GM06990 (cell line): ENCODE measurements at places on chromosomes 16 and 17.
A peak's percentile ranks its signal among the peaks of the same experiment; 100 is the strongest.

GRCh38 chr16:27489906-27490305 lies 59.8 kb downstream of the GTF3C1 start:
- DNase-seq, result no peak

DNA sequence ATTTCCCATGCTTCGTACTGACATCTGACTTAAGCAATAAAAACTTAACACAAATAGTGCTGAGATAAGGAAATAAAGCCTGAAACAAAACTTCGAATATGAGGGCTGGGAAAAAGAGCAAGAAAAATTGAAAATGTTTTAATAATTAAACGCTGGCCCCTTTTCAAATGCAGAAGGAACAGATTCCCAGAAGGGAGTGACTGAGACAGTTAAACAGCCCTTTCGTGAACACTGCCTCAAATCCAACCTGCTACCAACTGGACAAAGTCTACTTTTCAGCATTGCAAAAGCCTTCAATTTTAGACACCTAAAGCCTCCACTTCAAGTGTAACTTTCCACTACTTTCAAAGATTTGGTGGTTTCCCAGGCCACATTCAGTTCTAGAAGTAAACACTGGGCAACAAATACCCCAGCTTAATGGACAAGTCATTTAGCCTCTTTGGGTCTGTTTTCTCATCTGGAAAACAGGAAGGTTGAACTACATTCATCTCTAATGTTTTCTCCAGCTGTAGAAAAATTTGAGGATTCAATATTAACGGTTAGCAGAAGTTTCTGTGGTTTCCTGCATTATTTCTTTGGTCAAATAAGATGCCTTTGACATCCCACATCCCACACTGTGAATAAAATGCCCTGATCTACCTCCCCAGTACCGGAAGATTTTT lies 11.8 kb downstream of the RFFL start:
- no peak for DNase-seq

GRCh38 chr16:3252967-3253366 lies 3.5 kb downstream of the MEFV start:
- DNase-seq, result no peak

- peak; percentile 37 for DNase-seq
These were observed 19.7 kb upstream of the LRRC37A3 start for GRCh38 chr17:64938925-64939474.

GRCh38 chr17:28751600-28752366 lies 8.0 kb downstream of the TRAF4 start:
- no peak for DNase-seq

GRCh38 chr16:50742576-50743200 lies 802 bp downstream of the CYLD start:
- no peak for DNase-seq

DNA sequence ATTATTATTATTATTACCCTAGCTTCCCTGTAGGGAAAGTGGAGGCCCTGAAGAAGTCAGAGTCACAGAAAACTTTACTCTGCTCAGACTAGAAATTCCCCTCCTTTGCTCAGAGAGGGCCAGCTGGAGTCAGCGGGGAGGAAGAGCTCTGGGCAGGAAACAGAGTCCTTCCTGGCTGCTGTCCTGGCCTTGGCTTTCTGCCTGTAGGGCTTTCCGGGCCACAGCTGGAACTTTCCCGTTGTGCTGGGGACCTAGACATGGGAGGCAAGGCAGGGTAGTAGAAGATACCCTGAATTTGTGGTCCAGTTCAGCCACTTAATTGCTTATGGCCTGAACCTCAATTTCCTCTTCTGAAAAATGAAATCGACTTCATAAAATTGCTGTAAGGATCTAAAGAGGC lies 14.0 kb upstream of the CCL2 start:
- no peak for DNase-seq

DNA sequence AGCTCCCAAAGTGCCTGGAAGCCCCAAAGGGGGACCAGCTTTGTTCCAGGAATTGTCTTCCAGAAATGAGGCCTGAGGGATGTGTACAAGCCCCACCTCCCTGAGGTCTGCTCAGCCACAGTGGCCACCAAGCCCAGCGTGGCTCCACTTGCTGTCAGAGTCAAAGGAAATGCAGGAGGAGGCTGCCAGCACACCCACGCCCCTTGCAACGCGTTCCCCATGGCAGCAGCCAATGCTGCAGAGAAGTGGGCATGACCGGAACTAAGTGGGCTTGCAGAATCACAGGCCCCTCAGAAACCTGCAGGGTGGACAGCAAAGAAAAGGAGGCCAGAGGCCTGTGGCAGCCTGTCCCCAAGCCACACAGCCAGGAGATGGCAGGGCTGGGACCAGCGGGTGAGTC lies 320.8 kb downstream of the FOXL1 start:
- no peak for DNase-seq

- no peak for DNase-seq
These were observed 527 bp upstream of the UBE2Z start for GRCh38 chr17:48907713-48908046.

DNA sequence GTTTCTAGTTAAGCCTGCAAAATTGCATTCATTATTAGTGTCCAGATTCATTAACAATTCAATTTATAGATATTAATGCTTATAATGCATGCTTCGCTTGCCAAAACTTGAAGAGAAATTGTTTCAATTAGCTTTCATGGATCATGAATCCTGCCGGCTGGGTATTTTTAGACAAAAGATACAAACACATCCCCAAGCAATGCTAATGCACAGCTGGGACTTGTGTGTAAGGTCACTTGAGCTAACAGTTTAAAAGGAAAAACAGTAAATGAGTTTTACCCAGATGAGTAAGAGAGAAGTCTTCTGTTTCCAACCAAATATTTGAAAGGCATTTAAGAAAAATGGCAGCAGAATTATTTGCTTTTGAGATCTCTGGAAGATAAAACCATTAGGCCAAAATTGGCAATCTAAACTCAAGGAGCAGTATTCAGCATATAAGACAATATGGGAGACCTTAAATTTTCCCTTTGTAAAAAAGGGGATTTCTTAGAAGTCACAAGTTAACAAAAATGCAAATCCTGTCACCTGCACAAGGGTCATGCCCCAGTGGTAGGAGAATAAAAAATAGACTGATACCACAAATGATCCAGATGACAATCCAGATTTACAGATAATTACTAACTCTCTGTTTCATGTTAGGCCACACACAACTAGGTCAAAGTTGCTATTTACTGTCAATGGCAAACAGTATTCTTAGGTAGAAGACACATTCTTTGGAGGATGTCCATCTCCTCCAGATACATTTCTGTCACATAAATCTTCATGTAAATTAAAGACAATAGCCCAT lies 418.4 kb upstream of the PMFBP1 start:
- DNase-seq, result peak; percentile 30

- DNase-seq, result no peak
These were observed at the start of gene SLC4A1 for GRCh38 chr17:44267818-44268490. Gene SLC4A1 (minus strand): TSS chr17:44268135. CDS start chr17:44262866, 5,269 bp downstream.

DNA sequence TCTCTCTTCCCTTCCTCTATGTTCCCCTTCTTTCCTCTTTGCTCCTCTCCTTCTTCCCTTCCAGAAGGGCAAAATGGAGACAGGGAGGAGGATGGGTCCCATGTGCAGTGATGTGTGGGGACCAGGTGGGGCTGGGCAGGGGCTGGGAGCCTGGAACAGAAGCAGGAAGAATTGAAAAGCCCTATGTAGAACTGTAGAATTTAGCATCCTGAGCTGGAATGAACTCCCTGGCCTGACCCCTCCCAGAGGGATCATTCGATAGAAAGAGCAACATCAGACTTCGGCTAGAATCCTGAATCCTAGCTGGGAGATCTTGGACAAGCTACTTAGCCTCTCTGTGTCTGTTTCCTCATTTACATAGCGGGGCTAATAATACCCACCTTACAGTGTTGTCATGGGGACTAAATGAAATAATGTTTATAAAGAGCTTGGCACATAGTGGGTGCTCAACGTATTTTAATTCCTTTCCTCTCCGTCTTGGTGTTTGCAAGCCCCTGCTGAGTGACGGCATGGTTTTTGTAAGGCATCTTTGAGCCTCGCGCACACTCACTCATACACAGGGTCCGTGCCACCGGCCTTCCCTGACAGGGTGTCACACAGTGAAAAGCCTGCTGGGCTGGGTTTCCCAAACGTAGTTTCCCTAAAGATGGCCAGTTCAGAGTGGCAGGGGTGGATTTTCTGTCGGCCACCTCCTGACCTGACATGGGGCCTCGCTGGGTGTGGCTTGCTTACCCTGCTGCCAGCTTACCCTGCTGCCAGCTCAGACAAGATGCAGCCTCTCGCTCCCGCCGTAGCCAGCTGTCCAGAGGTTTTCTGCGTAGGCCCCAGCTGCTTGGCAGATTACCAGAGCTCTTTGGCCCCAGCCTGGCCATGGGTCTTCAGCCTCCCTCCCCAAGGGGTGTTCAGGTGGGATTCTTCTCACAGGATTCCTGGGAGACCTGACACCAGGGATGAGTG lies 6.1 kb upstream of the ARHGAP23 start:
- DNase-seq, result no peak

GRCh38 chr17:57315061-57316015 lies 59.0 kb downstream of the MSI2 start:
- no peak for DNase-seq

DNA sequence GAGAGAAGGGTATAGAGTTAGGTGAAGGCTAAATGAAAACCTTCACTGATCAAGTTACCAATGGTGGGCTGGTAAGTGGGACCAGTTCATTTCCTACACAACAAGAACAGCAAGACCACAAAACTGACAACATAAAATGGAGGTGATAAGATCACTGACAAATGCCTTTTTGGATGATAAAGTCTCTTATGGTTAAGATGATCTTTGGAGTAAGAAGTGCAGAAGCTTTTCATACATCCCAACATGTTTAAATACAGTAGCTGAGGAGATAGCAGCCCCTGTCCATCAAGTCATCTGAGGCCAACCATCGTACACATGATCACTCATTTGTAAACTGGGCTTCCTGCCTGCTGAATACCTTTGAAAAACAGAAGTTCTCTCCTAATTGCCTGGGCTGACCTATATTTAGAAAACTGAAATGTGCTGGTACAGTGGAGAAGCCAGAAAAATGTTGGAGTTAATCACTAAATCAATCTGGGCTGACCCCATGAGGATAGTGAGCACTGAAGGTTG lies 259.0 kb upstream of the ZFHX3 start:
- DNase-seq, result no peak

DNA sequence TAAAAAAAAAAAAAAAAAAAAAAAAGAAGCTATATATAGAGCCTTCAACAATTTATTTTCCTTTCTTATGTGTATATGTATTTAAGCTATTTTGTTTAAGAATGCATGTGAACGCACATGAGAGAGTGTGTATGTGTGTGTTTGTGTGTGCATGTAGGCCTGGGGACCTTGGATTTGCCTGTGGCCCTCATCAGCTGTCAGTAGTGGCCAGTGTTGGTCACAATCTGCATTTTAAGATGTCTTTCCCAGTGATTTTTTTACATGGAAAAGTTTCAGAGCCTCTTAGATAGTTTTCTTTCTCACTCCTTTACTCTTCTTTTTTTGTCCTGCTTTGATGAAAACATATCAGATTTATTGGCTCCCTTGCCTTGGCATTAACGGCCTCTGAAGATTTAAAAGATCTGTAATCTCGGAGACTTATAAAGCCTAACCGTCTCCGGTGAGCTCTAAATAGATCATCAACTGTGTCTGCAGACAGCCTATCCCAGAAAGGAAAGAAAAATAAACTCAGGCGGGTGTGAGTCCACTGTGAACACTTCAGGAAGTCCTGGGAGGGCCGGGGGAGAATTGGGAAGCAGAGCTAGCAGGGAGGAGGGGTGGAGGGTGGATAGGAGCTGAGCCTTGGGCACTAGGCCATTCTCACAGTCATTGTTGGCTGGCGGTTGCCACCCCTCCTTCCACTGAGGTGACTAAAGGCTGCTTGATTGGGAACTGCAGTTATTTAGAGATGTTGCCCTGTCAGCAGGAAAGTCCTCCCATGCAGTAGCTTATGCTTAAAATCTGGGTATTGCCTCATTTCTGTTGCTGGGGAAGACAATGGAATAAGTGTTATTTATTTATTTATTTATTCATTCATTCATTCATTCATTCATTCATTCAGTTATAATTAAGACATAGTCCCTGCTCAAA lies 86.8 kb downstream of the WWP2 start:
- DNase-seq, result no peak

- DNase-seq, result no peak
These were observed 46.8 kb downstream of the TMEM235 start for GRCh38 chr17:78278139-78278741.

DNA sequence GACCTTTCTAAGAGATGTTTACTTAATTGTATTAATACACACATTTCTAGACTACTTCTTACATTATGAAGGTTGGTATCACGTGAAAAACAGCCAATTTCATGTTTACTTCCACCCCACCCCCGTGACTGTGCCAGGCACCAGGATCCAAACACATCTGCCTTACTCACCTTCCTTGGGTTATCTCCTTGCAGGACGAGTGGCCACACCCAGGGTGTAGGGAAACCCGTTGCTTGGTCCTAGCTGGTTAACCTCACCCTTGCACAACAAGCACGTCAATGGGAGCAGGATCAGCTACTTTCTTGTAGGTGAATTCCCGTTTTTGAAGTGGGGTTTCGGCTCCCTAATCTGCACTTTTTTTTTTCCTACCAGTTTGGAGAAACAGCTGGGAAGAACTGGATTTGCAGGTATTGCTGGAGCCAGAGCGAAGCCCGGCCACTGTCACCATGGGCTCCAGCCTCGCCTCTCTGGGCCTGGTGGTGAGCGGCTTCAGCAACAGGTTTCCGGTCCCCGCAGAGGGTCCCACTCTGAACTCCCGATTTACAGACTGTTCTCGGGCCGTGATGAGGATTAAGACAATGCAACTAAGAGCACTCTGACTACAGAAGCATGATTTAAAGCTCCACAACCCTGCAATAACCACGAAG lies 2.1 kb upstream of the UBB start:
- DNase-seq, result no peak

GRCh38 chr17:70646673-70647072 lies 477.3 kb downstream of the KCNJ2 start:
- DNase-seq, result no peak

GRCh38 chr17:70295329-70295728 lies 126.0 kb downstream of the KCNJ2 start:
- DNase-seq, result no peak

DNA sequence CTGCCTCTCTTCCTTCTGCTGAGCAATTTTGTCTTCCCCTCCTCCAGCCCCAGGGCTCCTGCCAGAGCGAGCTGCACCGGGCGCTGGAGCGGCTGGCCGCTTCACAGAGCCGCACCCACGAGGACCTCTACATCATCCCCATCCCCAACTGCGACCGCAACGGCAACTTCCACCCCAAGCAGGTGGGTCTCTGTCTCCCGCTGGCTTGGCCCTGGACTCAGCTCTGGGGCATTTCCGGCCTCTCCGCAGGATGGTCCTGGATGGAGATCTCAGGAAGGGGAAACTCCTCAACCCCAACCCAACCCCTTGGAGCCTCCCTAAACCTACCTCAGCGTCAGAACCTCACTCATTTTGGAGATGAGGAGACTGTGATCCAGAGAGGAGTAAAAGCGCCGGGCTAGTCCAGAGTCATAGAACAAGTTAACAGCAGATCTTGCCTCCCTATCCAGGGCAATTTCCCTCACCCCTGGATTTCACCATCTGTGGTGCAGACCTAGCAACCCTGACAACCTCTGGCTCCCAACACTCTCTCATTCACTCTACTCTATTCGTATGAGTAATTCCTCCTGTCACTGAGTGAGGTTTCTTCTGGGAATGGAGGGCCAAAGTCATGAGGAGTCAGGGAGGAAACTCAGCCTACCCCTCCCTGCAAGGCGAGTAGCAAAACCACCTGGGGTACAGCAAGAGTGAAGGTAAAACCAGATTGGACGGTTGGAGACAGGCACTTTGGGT lies 10.8 kb downstream of the IGFBP4 start:
- DNase-seq, result no peak

GRCh38 chr16:5214466-5214865 lies 116.9 kb upstream of the EEF2KMT start:
- no peak for DNase-seq
